ENCODE measurements at places on chromosomes 16 and 17.

DNA sequence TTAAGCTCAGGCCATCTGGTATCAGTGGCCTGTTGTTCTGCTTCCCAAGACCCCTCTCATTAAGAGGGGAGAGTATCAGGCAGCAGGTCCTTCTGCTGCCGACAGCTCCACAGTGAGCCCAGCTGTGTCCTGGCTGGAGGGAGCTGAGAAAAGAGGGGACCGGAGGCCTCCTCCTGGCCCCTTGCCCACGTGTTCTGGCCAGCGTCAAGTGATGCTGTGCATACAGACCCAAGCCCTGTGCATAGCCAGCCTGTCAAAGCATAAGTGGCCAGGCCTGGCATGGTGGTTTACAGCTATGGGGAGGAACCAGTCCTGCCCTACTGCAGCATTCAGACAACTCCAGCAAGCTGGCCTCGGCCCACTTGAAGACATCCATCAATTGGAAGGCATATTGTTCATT is 48.0 kb downstream of the ABCC6 start:
- DNase-seq = no peak

DNA sequence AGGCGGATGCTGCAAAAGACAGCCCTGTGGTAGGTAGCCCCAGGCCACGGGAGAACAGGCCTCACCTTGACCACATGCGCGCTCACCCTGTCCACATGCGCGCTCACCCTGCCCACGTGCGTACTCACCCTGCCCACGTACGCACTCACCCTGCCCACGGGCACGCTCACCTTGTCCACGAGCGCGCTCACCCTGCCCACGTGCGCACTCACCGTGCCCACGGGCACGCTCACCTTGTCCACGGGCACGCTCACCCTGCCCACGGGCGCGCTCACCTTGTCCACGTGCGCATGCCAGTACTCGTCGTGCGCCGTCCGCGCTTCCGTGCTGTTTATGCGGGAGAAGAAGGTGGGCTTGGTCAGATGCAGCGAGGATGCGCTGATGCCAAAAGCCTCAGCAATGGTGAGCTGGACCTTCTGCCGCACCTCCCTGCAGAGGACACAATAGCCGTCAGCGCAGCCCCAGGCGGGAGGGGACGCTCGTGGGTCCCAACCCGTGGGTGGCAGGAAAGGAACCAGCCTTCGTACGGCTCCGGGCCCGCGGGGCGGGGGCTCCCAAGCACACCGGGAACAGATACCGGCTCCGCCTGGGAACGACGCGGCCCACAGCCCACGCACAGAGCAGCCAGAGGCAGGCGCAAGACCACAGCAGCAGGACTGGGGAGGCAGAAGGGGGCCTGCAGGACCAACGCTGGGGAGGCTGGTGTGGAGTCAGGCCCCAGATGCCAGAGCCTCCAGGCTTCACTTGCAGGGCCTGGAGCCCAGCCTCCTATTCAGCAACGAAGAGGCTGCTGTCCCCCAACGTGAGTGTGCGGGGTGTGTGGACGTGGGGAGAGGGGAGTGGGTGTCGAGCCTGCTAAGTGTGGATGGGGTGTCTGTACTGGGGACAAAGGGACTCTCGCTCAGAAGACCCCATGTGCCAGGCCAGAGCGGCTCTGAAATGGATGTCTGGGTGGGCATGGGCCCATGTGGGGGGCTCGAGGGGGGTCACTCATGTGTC is 14.2 kb upstream of the HEXD start:
- no peak for DNase-seq

- DNase-seq = no peak
Measured at GRCh38 chr16:87382023-87382785, 1.4 kb downstream of the FBXO31 start.

DNA sequence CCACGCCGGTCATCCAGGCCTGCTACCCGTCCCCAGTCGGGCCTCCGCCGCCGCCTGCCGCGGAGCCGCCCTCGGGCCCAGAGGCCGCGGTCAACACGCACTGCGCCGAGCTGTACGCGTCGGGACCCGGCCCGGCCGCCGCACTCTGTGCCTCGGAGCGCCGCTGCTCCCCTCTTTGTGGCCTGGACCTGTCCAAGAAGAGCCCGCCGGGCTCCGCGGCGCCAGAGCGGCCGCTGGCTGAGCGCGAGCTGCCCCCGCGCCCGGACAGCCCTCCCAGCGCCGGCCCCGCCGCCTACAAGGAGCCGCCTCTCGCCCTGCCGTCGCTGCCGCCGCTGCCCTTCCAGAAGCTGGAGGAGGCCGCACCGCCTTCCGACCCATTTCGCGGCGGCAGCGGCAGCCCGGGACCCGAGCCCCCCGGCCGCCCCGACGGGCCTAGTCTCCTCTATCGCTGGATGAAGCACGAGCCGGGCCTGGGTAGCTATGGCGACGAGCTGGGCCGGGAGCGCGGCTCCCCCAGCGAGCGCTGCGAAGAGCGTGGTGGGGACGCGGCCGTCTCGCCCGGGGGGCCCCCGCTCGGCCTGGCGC is 2.4 kb downstream of the HIC1 start:
- no peak for DNase-seq

DNA sequence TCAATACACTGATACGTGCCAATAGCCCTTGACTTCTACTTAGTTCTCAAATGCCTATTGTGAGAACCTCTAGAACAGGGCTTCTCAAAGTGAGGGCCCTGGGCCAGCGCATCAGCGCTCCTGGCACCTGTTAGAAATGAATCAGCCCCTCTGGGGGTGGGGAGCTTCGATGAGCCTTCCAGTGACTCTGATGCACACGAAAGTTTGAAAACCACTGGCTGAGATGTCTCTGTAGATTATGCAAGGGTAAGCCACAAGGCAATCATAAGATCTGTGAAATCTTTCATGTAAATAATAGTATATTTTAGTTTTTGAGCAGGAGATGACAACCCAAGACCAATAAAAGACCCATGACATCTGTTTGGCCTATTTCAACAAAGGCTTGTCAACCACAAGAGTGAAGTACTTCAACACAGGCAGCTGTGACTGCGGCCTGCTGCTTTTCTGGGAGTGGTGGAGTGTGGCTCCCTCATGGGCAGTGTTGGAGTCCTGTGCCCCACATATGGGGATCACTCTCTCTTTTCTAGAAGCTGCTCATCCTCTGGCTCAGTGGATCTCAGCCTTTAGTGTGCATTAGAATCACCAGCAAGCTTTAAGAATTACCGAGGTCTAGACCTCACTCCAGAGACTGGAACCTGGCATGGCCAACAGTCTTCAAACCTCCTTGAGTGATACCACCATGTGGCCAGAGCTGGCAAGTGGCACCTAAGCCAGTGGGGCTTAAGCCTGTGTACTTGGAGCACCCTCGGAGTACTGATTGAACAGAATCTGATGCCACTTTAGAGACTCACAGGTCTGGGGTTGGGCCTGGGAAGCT is 5.8 kb downstream of the MTHFSD start:
- no peak for DNase-seq

DNA sequence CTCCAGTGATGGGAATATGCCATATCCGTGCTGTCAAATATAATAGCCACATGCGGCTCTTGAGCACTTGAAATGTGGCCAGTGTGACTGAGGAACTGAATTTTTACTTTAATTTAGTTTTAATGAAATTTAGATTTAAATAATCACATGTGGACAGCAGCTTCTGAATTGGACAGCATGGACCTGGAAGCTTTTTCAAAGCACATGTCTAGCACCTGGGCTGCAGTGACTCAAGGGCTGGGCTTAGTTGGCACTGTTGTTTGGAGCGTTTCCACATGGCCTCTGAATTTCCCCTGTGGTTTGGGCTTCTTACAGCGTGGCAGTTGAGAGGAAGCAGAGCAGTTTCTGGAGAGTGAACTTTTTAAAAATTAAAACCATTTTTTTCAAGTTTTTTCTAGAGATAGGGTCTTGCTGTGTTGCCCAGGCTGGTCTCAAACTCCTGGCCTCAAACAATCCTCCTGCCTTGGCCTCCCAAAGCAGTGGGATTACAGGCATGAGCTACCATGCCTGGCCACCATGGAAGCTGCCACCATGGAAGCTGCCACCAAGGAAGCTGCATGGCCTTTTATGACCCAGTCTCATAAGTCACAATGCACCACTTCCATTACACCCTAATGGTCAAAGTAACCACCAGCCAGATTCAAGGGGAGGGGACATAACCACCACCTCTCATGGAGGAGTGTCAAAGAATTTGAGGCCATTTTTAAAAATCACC is 6.7 kb upstream of the TOB1 start:
- DNase-seq = peak; percentile 95

- DNase-seq = no peak
Measured at GRCh38 chr16:22789281-22789945, 24.5 kb upstream of the HS3ST2 start.

DNA sequence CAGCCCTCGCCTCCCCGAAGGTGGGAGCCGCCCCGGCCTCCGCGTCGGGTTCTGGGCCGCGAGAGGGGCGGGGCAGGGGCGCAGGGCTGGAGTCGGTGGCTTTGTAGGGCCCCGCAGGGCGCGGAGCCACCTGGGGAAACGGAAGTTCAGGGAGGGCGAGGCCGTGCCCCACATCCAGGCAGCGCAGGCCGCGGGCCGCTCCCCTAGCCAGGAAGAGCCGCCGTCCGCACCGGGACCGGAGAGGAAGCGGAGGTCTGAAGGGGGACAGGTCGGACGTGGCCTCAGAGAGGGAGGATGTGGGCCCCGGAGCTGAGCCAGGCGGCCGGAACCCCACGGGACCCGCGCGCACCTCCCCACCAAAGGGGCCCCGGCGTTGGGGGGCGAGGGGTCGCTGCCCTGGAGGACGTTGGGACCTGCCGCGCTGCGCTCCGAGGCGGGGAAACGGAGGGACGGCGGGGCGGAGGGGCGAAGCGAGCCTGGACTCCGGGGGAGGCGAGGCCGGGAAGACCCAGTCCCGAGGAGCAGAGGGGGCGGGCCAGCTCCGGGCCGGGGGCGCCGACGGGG is 482 bp upstream of the SLC16A3 start:
- peak; percentile 37 for DNase-seq

DNA sequence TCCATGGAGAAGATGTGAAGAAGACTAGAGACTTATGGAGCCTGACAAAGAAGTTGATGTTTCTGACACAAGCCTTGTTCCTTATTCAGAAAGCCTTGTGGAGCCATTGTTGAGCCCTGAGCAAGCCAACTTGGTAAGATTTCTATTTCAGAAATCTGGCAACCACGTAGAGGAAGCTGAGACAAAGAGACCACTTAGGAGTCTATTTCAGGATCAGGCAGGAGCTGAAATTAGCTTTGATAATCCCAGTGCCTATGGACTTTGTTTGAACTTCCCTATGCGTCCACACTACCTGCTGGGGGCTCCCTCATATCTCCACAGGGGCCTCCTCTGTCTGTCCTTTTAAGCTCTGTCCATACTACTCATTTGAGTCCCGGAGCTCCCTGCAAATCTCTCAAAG is 540.0 kb upstream of the GOT2 start:
- DNase-seq = no peak
